ENCODE measurements at places on chromosomes 16 and 17.
A peak's percentile ranks its signal among the peaks of the same experiment; 100 is the strongest.

GRCh38 chr17:31318851-31319661, 2.4 kb downstream of the EVI2A start:
- DNase-seq: no peak

DNA sequence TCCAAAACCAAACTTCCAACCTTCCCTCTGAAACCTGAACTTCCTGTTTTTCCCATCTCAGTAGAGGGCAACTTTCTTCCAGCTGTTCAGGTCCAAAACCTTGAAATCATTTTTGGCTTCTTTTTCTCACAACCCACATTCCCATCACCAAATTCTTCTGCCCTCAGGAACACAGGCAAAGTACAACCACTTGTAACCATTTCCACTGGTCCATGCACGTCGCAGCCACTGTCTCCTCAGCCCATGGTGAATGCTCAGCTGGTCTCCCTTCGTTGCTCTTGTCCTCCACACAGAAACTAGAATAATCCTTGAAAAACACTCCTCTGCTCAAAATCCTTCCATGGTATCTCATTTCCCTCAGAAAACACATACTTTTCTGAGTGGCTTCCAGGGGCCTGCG, 3.7 kb upstream of the ADAT1 start:
- DNase-seq: no peak

DNA sequence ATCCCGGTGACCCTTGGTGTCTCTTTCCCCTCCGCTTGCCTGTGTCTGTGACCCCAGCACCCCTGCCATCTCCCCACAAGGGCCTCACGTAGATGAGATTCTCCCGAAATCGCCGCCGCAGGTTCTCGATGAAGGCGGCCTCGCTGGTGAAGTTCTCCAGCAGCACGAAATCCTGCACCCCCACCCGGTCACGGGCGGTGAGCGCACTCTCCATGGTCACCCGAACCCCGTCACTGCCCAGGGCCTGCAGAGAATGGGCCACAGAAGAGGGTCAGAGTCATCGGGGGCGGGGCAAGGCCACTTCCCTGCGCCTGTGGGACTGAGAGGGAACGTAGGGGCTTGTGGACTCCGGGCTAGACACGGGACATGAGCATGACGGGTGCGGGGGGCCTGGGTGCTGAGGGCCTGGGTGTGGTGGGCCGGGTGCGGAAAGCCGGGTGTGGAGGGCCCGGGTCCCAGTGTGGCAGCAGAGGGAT, 8.4 kb downstream of the MYO1C start:
- no peak for DNase-seq

DNA sequence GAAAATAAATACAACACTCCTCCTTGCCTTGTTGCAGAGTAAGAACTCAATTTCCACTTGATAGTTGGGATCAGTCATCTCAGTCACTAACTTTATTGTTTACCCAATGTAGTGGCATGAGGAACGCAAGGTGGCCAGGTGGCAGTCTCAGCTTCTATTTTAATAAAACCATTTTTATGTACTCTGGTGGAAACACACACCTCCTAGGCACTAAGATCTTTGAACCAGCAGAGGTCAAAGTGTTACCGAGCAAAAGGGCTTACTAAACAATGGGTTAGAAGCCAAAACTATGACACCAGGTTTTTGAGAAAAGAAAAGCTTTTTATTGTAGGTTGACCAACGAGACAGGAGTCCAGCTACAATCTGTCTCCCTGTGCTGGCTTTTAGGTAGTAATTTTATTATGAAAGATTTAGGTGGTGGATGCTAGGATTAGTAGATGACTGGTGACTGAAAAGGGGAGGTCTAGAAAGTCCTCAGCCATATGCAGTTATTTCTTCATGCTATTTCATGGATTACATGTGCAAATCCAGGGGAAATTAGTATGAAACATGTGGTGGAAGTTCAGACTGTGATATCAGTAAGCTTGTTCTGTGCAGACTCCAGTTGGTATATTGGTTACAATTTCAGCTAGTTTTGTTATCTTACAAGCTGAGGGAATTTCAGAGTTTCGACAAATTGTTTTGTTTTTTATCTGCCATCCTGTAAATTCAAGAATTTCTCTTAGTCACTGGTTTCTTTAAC, 122.3 kb downstream of the PCTP start:
- no peak for DNase-seq

GRCh38 chr17:80898716-80899115, 92.9 kb upstream of the CHMP6 start:
- DNase-seq: peak; percentile 27

- no peak for DNase-seq
Measured at GRCh38 chr16:11550791-11551498, 35.8 kb downstream of the LITAF start.

DNA sequence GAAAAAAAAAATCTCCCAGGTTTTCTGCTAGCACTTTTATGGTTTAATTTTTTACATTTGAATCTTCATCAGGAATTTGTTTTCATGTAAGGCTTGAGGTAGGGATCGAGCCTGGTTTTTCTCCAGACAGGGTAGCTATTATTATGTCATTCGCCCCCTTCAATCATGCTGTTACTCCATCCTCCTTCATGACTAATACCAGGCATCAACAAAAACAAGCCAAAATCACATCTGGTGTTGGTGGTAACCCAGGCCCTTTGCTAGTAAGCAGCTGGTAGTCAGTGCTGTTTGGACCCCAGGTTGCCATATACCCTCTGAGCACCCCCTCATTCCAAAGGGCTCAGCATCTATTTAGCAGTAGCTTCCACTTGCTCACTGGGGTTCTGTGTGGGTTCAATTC, 29.5 kb downstream of the DRC3 start:
- no peak for DNase-seq

DNA sequence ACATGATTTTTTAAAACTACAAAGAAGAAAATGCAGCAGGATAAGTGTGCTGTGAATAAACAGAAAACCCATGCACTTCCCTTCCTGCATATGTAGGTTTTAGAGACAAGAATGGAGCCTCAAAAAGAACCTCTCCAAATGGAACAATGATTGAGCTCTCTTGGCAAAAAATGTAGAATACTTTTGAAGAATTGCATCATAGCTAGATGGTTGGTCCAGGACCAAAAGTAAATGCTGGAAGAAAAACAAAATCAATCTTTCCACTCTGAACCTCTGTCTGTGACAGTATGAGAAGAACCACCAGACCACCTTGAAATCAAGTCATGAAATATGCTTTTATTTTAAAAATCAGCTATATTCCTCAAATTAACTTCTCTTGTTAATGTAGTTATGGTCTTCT, 17.5 kb downstream of the HELZ start:
- DNase-seq: no peak

DNA sequence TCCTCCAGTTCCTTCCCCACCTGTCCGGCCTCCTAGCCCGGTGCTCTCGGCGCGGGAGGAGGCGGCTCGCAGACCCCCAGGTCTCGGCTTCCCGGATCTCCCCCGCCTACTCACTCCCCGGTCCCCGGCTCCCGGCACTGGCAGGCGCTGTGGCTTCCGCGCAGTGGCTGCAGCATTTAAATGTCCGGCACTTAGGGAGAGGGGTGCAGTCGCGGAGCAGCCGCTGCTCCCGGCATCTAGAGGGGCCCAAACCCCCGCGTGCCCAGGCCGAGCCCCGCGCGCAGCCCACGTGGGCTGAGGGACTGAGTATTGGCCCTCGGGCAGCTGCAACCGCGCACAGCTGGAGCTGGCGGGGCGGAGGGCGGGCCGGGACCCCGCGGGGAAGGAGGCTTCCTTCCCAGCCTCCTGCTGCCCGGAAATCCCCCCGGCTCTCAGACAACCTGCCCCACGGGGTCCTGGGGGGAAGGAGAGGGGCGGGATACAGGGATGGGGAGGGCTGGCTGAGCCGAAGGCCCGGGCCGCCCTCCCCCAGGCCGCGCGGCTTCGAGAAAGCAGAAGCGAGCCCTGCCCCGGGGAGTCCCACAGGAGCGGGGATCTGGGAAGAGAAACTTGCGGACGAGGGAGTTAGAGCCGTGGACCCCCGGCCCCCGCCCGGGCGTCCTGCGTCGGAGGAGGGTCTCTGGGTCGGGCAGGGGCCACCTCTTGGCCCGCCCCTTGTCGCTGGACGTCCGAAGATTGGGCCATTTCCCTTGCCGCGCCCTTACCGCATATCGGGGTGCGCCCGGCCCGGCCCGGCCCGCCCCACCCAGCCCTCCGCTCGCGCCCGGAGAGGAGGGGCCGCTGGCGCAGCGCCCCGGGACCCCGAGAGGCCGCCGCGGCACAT, at the start of gene MMP25:
Gene MMP25 (plus strand): TSS at position 804 of the 883 bp plus-strand sequence. CDS start 357 bp downstream, outside the sequence.
- peak; percentile 64 for DNase-seq

DNA sequence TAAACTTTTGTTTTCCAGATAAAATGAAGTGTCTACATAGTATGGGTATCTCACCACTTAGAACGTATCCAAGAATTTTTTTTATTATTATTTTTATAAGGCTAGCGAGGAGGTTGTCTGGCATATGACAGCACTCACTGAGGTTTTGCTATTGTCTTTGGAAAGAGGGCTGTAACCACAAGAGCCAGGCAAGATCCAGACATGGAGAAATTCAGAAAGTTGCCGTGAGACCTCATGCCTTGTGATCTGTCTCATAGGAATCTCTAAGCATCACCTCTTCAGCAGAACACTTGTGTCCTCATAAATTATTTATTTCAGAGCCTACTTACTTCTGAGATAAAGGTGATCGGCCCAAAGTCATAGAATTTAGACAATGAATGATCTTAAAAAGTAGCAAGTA, 410.8 kb downstream of the CDH11 start:
- DNase-seq: no peak

DNA sequence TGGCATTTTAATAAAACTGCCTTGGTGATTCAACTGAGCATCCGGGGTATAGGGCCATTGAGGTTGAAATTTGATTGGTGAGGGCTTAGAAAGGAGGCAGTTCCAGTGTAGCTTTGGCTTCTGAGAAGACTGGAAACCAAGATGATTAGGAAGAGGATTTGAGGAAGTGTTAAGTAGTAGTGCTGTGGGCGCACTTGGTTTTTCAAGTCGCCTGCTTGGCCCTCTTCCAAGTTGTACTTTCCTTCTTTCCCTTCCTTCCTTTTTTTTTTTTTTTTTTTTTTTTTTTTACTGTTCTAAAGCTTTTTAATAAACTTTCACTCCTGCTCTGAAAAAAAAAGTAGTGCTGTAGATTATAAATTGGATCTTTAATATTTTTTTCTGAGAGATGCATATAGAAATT, 320.5 kb downstream of the UTP18 start:
- no peak for DNase-seq

GRCh38 chr17:35879773-35880654, at the start of gene CCL5:
Gene CCL5 (minus strand): TSS chr17:35880360.
- DNase-seq: no peak

GRCh38 chr17:78127239-78127887, 1.2 kb downstream of the TMC6 start:
- DNase-seq: no peak

- peak; percentile 40 for DNase-seq
Measured at GRCh38 chr17:81379523-81379942, 15.7 kb upstream of the BAHCC1 start.

- DNase-seq: no peak
Measured at GRCh38 chr16:79943736-79944135, 343.2 kb upstream of the MAF start.

DNA sequence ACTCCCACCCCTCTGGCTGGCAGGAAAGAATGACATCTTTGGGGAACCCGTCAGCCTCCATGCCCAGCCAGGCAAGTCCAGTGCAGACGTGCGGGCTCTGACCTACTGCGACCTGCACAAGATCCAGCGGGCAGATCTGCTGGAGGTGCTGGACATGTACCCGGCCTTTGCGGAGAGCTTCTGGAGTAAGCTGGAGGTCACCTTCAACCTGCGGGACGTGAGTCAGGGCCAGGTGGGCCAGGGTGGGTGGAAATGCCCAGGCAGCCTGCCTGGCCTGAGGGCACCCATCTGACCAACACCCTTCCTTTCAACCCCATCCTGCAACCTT, 8.1 kb upstream of the DCAF7 start:
- no peak for DNase-seq

GRCh38 chr17:82247182-82247823, 18.5 kb downstream of the SLC16A3 start:
- DNase-seq: no peak

GRCh38 chr17:53134548-53134947, 688.2 kb upstream of the KIF2B start:
- peak; percentile 96 for DNase-seq

DNA sequence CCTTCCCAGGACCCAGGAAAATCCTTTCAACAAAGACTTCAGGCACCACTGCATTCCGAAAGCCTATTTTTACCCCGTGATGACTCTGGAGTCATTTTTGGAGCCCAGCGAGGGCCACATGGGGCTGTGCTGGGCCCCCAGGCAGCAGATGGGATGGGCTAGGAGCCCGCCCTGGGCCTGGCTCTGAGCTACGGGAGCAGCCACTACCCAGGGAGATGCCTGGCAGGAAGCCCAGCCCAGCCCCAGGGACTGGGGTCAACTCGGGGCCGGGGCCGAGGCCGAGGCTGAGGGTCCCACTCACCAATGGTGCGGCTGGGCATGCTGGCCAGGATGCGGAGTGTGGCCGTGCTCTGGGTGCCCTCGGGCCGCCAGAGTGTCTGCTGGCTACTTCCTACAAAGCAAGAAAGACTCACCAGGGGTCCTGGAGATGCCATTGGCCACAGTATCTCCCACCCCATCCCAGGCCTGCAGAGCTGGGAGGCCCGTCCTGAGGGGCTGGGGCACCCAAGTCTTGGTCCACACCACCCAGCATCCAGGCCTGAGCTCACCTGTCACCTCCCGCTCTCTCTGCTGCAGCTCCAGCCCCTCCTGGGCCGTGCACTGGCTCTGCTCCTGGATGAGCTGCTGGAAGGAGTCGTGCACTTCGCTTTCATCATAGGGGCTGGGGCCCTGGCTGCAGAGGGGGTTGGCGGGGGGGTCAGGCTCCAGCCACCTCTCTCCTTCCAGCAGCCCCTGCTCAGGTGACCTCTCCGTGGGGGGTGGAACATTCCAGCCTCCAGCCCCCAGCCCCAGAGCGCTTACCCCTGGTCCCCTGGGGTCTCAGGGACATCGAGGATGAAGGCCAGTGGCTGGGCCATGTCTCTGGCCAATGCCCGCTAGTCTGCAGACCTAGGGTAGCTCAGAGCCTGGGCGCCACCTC, 2.3 kb downstream of the TMC6 start:
- DNase-seq: no peak

DNA sequence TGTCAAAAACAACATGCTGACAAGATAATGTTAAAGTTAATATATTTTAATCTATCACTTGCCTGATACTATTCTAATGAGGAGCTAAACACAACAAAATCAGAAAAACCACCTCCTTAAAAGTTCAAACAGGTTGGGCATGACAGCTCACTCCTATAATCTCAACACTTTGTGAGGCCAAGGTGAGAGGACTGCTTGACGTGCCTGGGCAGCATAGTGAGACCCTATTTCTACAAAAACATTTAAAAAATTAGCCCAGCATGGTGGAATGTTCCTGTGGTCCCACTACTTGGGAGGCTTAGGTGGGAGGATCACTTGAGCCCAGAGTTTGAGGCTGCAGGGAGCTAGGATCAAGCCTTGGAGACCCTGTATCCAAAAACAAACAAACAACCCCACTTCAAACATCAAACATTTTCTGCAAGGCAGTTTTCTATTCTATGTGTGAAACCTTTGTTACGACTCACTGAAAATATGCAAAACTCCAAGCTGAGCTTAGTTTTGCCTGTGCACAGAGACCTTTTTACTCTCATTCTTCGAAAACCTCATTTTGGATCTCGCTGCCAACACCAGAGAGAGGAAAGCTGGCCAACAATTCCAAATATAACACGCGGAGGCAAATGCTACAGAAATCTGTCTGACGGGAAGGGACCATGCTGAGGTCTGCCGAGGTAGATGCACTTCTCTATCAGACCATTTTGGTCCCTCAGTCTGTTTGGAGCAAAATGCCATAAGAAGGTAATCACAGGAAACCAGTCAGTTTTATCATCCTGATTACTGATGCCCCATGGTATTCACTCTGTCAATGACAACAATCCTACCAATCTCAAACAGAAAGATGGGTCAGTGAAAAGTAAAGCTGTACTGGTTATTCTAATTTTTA, 6.2 kb downstream of the PHF12 start:
- DNase-seq: no peak
